ENCODE measurements at places on chromosomes 1 and 21. TPM values are rescaled to one million over a fixed set of nuclear protein-coding genes. Genes with fewer than 3 reads are reported as not detected.

DNA sequence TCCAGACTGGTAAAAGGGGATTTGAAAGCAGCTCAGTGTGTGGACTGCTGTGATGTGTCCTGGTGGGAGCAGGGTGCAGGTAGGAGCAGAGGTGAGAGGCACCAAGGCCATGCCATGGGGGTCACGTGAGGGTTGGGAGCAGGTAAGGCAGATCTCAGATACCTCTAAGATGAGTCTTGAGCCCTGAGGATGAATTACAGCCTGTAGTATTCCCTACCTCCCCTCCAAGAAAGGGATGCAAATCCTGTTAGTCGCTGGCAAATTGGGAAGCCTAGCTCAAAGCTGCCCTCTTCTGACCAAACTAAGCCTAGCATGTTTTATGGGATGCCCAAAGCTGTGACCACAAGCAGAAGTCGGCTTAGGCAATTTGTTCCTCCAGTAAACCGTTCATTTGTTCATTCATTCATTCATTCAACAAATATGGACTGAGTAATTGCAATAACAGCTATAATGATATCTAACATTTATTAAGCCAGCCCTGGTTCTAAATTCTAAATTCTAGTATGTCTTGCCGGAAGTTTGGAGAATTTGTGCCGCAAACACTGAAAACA lies 3.9 kb upstream of the NUAK2 start:
- peak; percentile 55 for DNase-seq

Gene RGS7
- 0.16 TPM for total RNA-seq

- no peak for DNase-seq
Observed at GRCh38 chr1:99852648-99853047, 2.5 kb downstream of the AGL start.

Gene NPR1
- 134 TPM for total RNA-seq

- peak; percentile 38 for DNase-seq
Observed at GRCh38 chr1:107965110-107965991, at the start of gene VAV3. Gene VAV3 (minus strand): TSS chr1:107965180. CDS start chr1:107964869, 311 bp downstream.

DNA sequence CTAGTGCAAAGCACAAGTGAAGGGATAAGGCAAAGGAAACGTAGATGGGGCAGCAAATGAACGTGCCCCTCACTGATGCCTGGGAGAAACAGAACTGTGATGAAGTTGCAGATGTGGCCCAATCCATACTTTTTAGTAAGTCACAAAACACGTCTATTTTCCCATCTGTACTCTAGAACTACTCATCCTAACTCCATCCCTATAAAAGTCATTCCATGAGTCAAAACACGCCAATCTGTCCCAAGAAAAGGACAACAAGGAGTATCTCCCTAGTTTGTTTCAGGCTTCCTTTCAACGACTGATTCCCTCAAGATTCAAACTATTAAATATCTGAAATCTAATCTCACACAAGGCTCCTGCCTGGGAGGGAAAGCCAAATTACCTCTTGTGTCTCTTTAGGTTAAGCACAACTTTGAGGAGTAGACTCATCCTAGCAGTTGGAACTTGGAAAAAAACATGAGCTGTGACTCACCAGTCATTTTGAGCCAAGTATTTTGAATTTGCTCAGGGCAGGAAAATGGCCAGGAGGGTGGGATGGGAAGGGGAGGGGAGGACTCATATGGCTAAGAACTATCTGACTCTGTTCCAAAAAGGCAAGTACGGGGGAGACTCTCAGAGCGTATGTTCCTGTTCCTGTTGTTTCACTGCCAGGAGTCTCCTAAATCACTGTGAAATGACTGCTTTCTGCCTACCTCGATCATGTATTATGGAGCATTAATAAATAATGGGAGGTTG lies 214.5 kb upstream of the CAMK1G start:
- no peak for DNase-seq

Gene EDARADD
- total RNA-seq = 0.32 TPM

Gene STUM
- 2.2 TPM for total RNA-seq

Gene OPRD1
- total RNA-seq = not detected

DNA sequence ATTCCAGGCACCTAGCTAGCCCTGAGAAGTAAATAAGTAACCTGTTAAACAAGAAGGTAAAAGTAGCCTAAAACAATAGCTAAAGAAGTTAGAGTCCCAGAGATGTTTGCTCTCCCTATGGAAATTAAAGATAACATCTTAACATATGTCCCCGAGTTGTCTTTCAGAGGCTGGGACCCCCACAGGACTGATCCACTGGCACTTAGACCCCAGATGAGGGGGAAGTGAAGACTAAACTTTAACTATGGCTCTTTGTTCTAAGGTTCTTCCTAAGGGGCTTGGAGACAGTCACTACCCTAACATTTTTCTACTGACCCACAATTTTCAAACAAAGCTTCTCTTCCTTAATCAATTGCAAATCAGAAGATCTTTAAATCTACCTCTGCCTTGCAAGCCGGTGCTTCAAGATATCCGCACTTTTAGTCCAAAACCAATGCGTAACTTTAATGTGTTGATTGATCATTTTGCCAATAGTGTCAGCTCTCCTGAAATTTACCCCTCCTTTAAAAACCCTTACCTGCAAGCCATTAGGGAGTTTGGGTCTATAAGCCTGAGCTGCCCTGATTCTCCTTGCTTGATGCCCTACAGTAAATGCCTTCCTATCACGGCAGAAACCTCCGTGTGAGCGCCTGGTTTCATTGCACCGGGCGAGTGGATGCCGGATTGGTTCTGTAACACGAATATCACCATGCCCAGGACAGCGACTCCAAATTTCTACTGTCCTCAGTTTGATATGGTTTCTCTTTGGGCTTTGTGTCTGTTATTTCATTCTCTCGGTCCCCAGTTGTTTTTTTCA lies 404.4 kb downstream of the SIPA1L2 start:
- no peak for DNase-seq

- DNase-seq = no peak
Observed at GRCh38 chr1:167856711-167857418, 57.1 kb downstream of the ADCY10 start.

DNA sequence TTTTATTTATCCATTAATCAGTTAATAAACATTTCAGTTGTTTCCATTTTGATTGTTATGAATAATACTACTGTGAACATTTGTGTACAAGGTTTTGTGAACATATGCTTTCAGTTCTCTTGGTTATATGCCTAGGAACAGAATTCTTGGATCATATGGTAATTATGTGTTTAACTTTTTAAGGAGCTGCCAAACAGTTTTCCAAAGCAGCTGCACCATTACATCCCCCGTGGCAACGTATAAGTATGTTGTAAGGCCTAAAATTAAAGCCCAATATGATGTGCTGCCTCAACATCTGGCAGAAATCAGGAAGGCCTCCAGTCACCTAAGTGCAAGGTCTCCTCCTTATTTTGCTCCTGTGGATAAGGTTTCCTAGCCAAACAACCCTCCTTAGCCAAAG lies 235.6 kb upstream of the CACYBP start:
- DNase-seq = no peak

Gene OR2L13
- 0.29 TPM for total RNA-seq

- DNase-seq = no peak
Observed at GRCh38 chr1:171984262-171984661, 143.0 kb downstream of the DNM3 start.

GRCh38 chr1:229005097-229005496 lies 265.8 kb upstream of the RAB4A start:
- no peak for DNase-seq

DNA sequence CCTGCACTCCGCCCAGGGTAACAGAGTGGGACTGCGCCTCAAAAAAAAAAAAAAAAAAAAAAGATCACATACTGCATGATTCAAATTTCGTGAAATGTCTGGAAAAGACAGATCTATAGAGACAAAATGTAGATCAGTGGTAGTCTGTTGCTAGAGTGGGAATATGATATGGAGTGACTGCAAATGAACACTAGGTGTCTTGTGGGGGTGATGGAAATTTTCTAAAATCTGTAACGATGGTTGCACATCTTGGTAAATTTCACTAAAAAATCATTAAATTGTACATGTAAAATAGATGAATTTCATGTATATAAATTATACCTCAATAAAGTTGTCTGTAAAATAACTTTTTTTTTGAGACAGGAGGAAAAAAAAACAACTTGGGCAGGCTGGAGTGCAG lies 5.5 kb downstream of the AIDA start:
- DNase-seq = no peak

DNA sequence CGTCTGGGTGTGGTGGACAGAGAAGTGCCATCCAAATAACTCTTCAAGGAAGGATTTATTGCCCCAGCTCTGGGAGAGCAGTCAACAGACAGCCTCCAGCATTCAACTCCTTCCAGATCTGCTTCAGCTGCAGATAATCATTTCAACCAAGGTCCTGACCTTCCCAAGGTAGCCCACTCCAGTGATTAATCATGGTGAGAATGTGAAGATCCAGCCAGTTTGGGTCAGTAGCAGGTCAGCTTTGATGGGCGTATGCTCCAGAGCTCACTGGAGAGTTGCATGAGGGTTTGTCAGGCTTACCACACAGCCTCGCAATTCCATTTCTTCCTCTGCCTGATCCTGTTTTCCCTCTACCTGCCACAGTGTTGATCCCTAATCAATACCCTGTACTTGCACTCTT lies 214.5 kb upstream of the ZRANB2 start:
- no peak for DNase-seq

- DNase-seq = no peak
Observed at GRCh38 chr1:9888886-9889285, 21.2 kb downstream of the CTNNBIP1 start.

Gene OLFM3
- total RNA-seq = not detected

DNA sequence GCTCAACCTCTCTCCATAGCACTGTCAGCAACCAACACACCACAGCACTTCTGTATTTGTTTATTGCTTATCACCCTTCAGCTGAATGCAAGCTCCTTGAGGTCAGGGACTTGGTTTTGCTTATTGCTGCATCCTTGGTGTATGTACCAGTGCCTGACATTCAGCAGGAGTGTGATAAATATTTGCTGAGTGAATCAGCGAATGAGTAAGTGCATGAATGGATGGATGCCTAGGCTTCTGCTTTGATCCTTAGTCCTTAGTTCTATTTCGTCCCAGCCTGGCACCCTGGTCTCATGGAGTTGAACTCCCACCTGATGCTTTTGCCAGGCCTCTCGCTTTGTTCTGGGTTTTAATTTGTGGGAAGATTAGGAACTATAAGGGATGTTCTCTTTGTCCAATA lies 88.2 kb downstream of the ZSCAN20 start:
- DNase-seq = no peak

- DNase-seq = no peak
Observed at GRCh38 chr1:187051618-187052232, 223.0 kb downstream of the PLA2G4A start.

DNA sequence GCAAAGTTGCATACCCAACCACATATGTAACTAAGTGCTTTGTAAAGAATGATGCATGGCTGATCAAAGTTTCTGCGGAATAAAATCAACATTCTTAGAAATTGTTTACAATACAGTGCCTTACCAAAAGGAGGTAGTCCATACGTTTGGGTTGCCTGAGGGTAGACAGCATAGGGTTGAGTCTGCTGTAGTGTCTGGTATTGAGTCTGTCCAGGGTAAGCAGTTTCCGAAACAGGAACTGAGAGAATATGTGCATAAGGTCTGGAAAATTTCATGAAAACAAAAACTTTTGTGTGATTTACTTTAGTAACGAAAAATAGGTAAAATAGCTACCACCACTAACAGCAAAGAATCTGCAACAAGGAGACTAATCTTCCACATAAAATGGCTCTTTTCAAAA lies 53.0 kb downstream of the EYA3 start:
- DNase-seq = no peak

- peak; percentile 89 for DNase-seq
Observed at GRCh38 chr21:44911384-44912157, 9.1 kb downstream of the ITGB2 start.

- no peak for DNase-seq
Observed at GRCh38 chr1:164735315-164736052, 176.5 kb downstream of the PBX1 start.

Measured in breast epithelium (tissue), 4 donors.